ENCODE measurements at places on chromosomes 13 and 19.

DNA sequence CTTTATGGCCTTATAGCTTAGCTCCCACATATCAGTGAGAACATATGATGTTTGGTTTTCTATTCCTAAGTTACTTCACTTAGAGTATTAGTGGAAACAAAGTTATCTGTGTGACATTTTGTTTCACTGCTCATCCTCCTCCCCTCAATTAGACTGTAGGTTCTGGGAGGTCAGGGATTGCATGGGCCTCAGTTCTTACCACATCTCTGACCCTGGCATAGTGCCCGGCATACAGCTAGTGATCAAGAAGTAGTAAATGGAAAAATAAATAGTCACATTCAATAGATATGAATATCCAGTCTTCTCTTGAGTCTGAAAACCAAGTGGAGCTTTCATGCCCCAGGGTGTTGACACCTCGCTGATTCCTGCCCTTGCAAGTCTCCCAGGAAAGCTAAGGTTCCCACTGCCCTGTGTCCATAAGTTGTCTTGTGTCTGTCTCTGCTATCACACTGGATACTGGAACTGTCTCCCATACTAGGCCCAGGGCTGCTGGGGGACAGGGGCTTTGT lies 249.5 kb upstream of the TSHZ3 start:
- no peak for DNase-seq

- DNase-seq = no peak
Observed at GRCh38 chr13:71659404-71659803, 207.6 kb downstream of the DACH1 start.

DNA sequence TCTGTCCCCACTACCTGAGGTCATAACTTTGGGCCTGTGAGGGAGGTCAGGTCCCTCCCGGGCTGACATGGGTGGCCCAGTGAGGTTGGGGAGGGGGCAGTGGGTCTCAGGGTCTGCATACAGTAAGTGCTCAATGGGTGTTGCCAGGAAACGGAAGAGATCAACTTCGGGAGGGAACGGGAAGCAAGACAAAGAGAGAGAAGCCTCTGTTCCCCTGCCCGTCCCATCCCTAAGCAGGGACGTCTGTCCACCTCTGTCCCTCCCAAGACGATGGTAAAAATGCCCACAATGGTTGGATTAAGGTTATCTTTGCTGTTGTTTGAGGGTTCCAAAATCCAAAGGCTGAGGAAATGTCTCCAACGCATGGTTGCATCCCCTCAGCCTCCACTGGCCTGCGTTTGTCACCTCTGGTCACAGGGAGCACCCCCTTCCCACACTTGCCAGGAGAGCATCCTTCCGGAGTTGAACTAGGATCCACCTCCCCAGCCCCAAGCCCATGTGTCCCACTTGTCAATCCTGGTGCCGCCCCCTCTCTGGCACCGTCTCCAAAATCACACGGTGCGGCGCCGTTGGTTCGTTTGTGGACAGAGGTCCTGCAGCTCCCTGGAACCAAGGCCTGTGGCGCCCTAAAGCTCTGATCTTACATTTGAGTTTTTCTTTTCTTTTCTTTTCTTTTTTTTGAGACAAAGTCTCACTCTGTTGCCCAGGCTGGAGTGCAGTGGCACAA lies 774 bp upstream of the HOMER3 start:
- DNase-seq = no peak

GRCh38 chr19:10289836-10290356 lies at the start of gene ICAM5:
Gene ICAM5 (plus strand): TSS chr19:10289952. CDS start chr19:10290044, 92 bp downstream.
- DNase-seq = peak; percentile 56
